NCI-H1930 (cell line): ENCODE measurements at places on chromosomes 1 and 21.

DNA sequence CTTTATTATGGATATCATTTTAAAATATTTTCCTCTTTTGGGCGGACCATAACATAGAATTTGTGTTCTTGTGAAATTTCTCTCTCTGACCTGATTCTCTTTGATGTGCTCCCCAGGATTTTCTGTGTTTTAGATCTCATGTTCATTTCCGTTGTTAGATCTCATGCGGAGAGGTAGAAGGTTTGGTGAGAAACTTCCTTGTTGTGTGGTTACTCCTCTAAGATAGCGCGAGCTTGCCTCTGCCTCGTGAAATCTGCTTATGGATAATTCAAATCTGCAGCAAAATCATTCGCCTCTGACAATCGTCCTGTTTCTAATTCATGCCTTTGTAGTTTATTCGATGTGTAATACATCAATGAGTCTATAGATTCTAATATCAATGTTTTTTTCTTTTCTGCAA, 580.4 kb downstream of the USP25 start:
- no peak for DNase-seq

GRCh38 chr1:60229821-60230220, 156.3 kb upstream of the C1orf87 start:
- no peak for DNase-seq

GRCh38 chr1:94721240-94721639, 98.9 kb upstream of the SLC44A3 start:
- DNase-seq: no peak

DNA sequence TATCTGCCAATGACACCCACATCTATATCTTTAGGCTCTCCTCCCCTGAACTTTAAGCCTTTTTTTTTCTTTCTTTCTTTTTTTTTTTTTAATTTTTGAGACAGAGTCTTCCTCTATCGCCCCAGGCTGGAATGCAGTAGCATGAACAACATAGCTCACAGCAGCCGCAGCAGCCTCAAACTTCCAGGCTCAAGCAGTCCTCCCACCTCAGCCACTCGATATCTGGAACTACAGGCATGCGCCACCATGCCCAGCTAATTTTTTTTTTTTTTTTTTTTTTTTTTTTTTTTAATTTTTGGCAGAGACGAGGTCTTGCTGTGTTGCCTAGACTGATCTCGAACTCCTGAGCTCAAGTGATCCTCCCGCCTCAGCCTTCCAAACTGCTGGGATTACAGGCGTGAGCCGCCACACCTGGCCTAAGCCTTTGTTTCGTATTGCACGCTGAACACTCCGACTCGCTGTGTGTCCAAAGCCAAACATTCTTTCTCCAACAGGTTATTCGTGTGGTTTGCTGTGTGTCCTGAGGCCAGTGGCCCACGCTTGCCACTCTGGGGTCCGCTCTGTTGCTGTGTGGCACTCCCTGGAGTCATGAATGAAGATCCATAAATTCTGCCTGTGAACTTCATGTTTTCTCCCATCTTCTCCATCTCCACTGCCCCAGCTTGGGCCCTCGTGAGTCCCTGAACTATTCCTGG, 119.4 kb downstream of the CAMTA1 start:
- DNase-seq: no peak

DNA sequence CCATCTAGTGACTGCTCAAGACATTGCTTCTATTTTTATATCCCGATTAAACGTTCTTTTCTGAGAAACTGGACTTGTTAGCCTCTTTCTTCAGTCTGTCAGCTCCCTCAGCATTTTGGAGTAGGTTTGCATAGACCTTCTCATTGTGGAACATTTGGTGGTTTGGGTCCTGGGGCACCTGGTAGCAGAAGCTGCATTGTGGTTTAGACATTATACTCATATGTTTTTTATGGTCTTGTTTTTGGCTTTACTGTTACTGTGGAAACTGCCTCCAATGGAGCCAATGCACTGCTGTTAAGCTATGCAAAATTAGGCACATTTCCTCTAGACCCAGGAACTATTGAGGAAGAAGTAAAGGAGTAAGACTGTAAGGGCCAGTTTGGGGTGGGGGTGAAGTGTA, 36.7 kb upstream of the LRRC8B start:
- DNase-seq: no peak

- DNase-seq: no peak
Measured at GRCh38 chr1:192706936-192707335, 71.0 kb downstream of the RGS13 start.

GRCh38 chr1:31648641-31649357, 4.1 kb upstream of the PEF1 start:
- DNase-seq: no peak

DNA sequence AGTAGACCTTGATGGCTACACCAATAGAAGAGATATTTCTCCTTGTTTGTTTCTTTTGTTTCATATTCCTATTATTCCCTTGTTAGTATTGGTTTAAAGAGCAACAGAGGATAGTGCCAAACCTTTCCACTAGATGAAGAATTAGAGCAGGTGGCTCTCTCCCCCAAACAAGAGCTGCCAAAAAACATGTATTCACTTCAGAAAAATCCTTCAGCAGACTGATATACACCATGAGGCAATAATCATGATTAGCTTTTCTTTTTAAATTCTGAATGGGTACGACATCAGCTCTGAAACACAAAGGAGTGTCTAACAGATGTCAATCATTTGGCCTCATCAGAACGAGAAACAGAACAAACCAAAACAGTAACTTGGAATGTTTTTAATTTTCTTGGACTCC, 67.3 kb upstream of the MAP10 start:
- no peak for DNase-seq
